DMS79 (cell line): ENCODE measurements at places on chromosomes 5 and 9.

DNA sequence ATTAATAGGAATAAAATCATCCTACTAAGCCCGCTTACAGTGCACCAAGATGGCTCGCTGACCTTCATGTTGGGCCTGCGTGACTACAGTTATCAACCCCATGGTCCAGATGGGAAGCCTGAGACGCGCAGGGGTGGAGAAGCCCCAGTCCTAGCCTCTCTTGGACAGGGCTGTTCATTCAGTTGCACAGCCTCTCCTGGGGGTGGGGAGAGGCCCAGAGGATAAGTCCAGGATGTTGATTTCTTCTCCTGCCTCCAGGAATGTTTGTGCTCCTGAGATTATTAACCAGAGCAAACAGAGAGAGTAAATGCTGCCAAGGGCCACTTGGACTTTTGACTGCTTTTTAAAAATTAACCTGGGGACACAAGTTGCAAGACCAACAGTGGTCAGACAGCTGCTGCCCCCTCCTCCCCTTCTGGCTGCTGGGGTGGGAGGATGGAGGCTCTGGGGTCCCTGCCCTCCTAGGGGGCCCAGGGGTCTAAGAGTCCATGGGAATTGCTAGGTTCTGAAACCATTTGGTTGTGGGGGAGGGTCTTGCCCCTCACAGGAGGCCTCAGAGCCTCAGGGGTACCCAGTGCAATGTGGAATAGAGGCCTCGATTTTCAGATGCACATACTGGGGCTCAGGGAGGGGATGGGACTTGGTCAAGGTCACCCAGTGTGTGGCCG, 2.8 kb upstream of the AMBP start:
- no peak for DNase-seq

DNA sequence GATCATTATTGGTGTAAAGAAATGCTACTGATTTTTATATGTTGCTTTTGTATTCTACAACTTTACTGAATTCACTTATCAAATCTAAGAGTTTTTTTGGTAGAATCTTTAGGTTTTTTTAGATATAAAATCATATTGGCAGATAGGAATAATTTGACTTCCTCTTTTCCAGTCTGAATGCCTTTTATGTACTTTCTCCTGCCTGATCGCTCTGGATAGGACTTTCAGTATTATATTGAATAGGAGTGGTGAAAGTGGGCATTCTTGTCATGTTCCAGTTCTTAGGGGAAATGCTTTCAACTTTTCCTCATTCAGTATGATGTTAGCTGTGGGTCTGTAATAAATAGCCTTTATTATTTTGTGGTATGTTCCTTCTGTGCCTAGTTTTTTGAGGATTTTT, 8.3 kb downstream of the AHRR start:
- DNase-seq = no peak

DNA sequence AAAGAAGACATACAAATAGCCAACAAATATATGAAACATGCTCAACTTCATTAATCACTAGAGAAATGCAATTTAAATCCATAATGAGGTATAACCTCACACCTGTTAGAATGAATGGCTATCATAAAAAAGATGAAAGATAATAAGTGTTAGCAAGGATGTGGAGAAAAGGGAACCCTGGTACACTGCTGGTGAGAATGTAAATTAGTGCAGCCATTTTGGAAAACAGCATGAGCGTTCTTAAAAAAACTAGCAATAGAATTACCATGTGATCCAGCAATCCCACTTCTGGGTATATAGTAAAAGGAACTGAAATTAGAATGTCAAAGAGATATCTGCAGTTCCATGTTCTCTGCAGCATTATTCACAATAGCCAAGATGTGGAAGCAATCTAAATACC, 64.2 kb upstream of the CEP78 start:
- no peak for DNase-seq

GRCh38 chr9:126783949-126784348, 20.9 kb upstream of the ZBTB43 start:
- no peak for DNase-seq

DNA sequence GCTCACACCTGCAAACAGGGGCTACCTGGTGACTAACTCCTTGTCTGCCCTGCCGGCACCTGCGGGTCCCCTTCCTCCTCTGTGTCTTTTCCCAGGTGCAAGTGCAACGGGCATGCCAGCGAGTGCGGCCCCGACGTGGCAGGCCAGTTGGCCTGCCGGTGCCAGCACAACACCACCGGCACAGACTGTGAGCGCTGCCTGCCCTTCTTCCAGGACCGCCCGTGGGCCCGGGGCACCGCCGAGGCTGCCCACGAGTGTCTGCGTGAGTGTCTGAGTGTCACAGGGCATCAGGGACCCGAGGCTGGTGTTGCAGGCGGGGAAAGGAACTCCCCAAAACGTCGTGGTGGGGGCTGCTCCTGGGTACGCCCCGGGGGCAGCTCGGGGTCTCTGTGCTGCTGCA, 27.1 kb downstream of the LAMC3 start:
- no peak for DNase-seq

- no peak for DNase-seq
Observed at GRCh38 chr9:109726119-109726518, 53.9 kb upstream of the PALM2AKAP2 start.

GRCh38 chr5:5800801-5801761, 378.6 kb downstream of the ICE1 start:
- no peak for DNase-seq

GRCh38 chr5:39073767-39074016, 507 bp downstream of the RICTOR start:
- no peak for DNase-seq

GRCh38 chr5:27308153-27308552, 269.8 kb upstream of the CDH9 start:
- DNase-seq = no peak

GRCh38 chr5:155274484-155274883, 260.9 kb downstream of the KIF4B start:
- DNase-seq = no peak

GRCh38 chr9:83281306-83282255, 218.6 kb upstream of the RASEF start:
- DNase-seq = peak; percentile 83

DNA sequence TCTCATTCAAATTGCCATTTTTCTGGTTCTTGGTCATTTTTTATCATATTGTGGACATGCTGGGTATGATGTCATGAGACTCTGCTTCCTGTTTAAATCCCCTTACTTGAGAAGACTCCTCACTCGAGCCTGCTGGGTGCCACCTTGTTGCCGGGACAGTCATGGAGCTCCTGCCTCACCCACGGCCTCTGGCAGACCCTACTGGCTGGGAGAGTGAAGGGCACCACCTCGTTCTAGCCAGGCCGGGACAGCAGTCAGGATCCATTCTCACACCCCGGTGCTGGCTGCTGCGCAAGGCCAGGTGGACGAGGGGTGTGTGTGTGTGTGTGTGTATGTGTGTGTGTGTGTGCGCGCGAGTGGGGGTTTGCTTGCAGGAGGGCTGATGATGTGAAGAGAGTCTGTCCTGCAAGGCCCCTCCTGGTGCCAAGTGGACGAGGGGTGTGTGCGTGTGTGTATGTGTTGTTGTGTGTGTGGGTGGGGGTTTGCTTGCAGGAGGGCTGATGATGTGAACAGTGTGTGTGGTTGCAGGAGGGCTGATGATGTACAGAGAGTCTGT, 4.4 kb downstream of the CEP72 start:
- DNase-seq = no peak

DNA sequence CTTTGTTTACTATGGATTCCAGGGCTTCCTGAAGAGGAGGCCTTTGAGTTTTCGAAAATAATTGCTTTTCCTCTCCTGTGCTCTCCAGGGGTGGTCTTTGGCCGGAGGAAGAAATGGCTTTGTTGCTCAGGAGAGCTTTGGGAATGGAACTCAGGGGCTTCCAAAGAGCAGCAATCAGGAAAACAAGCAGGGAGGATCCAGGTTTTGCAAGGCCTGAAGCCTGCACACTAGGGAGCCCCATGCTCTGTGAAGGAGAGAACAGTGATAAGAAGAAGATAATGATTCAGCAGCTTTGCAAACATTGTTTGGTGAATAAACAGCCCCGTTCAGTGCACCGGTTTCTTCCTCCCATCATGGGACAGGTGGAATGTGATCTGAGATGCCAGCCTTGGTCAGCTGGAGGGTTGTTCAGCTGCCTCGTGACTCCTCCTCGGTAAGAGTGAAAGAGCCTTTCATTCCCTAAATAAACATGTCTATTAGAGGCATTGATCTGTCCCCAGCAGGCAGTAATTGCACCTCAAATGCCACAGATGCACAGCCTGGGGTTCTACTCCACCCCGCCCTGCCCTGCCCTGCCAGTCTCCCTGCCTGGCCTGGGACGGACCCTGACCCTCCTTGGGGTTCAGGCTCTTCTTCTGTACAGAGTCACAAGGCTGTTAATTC, 11.5 kb upstream of the ALDH1B1 start:
- DNase-seq = peak; percentile 18

GRCh38 chr5:101393795-101394450, 490.8 kb upstream of the ST8SIA4 start:
- no peak for DNase-seq

GRCh38 chr9:27541740-27542139, 12.1 kb upstream of the MOB3B start:
- no peak for DNase-seq

GRCh38 chr9:91177661-91178280, 183.9 kb downstream of the AUH start:
- no peak for DNase-seq

DNA sequence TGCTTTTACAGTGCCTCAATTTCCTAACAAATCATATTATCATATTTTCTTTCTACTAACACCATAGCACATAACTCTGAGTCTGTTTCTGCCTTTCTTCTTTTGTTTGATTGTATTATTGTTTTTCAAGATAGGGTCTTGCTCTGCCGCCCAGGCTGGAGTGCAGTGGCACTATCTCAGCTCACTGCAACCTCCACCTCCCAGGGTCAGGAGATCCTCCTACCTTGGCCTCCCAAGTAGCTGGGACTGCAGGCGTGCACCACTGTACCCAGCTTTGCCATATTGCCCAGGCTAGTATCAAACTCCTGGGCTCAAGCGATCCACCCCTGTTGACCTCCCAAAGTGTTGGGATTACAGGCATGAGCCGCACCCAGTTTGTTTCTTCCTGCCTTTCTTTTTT, 18.7 kb downstream of the PAIP2 start:
- DNase-seq = no peak

GRCh38 chr9:92308893-92309292, 15.4 kb upstream of the IARS1 start:
- no peak for DNase-seq

DNA sequence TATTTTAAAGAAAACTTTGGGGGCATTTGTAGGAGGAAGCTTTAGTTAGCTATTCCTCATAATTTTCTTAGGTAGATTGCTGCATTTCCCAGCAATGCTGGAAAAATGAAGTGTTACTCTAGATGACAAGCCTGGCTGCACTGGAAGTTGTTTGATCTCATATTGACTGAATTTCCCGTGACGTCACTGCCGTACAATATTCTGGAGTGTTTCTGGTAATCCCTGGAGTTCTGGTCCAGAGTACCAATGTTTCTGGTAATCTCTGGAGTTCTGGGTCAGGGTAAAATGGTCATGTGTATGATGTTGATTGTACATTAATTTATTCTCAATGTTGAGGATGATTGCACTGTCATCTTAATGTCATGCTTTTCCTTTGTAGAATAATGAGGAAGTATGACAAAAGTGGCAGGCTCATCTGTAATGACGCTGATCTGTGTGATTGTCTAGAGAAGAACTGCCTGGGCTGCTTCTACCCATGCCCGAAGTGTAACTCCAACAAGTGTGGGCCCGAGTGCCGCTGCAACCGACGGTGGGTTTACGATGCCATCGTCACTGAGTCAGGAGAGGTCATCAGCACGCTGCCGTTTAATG, 26.2 kb downstream of the ARL14EPL start:
- no peak for DNase-seq
